ENCODE measurements at places on chromosomes 4 and X.

DNA sequence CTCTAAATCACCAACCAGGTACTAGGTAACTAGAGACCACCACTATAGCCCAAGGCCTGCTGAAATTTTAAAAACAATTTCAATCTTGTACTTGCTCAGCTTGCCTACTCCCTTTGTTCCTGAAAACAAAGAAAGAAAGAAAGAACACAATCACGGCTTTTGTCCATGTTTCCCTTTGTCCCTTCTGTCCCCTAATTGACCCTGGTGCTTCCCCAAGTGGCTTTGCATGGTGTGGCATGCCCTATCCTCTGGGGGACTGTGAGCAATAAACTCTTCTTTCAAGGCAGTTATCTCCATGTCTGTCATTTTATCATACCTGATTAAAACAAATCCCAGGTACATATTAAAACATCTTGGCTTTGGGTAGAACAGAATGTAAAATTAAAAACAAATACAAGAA is 94.8 kb downstream of the ARSJ start:
- no peak for DNase-seq

DNA sequence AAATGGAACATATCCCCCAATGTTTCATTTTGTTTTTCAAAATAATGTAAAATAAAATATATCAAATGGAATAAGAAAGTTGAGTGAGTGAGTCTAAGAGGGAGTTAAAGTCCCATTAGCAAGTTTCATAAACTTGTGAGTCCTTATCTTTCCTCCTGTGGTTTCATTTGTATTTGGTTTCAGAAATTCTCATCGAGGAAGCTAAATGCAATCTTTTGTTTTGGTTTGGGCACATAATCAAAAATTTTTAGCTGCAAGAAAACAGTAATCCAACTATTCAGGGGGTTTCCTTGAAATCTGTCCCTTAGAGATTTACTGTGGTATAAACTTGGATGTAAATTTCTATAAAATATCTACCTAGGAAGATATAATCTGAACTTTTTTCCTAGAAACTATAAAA is 124.2 kb downstream of the CAMK2D start:
- no peak for DNase-seq

- no peak for DNase-seq
Measured at GRCh38 chr4:6153874-6154273, 46.5 kb downstream of the JAKMIP1 start.

DNA sequence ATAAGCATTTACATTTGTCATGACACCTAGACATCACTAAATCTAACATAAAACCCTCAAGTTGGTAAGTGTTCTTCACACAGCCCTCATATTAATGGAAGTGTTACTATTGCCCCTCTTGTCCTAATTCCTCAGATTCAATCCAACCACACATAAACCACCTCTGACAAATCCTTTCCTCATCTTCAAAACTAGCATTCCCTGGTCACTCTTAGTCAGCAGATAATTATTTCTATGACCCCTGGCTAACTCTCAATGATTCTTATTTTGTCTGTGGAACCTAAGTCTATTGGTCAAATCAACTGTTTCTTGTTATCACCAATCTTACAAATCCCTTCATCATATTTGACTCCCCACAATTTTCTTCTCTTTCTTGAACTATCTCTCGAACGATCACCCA is 168.6 kb downstream of the PPP3CA start:
- no peak for DNase-seq

DNA sequence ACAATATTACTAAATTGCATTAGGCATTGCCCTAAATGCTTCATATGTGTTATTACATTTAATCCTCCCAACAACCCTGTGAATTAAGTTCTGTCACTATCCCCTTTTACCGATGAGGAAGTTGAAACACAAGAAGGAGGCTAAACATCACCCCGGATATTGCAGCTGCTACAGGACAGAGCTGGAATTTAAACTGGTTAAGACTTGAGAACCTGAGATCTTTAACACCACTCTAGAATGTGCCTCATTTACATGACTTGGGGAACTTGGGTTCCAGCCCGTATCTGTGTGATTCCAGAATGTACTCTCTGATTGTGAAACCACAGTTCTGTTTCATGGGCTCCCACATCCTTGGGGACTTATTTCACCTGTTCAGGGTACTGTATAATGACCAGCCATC is 165.1 kb upstream of the PPARGC1A start:
- DNase-seq = no peak

DNA sequence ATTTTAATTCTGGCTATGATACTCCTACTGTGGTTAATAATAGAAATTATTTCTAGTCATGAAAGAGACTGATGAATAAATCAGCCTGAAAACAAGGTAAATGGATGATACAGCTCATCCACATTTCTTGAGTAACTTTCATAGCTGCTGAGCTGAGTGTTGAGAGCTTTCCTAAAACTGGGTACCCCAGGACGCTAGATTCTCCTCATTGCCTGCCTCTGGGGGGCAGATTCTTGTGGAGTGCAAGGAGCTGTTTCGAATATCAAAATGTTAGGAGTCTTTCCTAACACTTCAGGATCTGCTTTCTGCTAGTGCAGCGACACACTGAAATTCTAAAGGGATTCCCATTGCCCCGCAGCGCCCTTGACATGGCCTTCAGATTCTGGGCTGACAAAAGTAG is 2.1 kb downstream of the MND1 start:
- DNase-seq = no peak

DNA sequence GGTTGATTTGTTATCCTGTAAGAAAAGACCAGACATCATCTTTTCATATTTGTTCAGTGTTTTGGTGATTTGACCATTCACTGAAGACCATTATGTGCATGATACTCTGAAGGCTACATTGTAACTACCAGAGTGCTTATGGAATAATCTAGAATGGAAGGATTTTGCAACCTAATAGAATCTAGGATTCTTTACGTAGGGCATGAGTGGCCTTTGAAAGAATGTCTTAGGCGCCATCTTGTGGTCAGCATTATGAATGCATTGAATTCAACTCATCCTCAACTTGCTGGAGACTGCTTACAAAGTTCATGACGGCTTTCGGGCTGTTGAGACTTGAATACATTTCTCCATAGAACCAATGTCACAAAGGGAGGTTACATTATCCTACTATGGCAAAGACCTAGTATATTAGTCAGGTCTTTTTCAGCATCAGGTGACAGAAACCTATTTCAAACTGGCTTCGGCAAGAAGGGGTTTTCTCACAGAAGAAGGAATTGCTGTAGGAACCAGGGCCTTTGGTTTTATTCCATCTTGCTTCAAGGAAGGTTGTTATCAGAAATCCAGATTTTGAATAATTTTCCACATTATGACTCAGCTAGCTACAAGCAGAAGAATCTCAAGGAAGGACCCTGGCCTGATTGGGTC is 104.1 kb downstream of the GPAT3 start:
- DNase-seq = peak; percentile 68

GRCh38 chrX:19660604-19661255 is 145.4 kb upstream of the MAP3K15 start:
- DNase-seq = no peak

- no peak for DNase-seq
Measured at GRCh38 chr4:79915246-79915645, 157.8 kb downstream of the ANTXR2 start.

- DNase-seq = no peak
Measured at GRCh38 chrX:8897259-8897658, 96.1 kb upstream of the FAM9A start.

DNA sequence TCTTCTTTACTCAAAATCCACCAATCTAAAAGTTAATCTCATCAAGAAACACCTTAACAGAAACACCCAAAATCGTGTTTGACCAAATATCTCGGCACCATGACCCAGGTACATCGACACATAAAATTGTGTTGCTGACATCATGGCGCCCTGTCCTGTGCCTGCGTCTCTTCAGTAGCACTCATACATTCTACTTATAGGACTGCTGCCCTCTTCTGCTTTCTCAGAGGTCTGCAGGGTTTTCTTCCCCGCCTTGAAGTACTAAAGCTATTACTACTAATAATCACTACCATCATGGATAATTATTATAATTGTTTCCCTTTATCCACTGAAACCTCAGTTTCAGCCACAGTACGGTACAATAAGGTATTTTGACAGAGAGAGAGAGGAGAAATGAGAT is 1403.1 kb upstream of the TENM3 start:
- no peak for DNase-seq

DNA sequence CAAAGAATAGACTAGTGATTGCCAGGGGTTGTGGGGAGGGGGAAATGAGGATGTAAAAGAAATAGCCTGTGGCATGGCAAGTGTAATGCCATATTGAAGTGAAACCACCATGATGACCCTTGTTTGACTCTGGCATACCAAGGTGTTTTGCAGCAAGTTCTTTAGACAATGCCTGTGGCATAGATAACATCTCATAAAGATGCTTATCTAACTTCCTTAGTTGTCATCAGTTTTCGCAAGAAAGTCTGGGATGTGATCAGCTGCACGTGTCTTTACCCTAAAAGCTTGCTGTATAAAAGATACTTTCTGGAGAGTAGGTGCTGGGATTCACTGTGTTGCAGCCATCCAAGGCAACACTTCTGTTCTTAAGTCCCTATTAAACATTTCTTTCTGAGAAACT is 176.1 kb upstream of the MAGEB16 start:
- DNase-seq = no peak

GRCh38 chr4:98260047-98260578 is 1.1 kb upstream of the RAP1GDS1 start:
- peak; percentile 46 for DNase-seq

GRCh38 chrX:70049925-70050324 is at the start of gene AWAT2:
AWAT2 (minus strand) TSS chrX:70049938; CDS start chrX:70049932, 6 bp downstream.
- DNase-seq = no peak

DNA sequence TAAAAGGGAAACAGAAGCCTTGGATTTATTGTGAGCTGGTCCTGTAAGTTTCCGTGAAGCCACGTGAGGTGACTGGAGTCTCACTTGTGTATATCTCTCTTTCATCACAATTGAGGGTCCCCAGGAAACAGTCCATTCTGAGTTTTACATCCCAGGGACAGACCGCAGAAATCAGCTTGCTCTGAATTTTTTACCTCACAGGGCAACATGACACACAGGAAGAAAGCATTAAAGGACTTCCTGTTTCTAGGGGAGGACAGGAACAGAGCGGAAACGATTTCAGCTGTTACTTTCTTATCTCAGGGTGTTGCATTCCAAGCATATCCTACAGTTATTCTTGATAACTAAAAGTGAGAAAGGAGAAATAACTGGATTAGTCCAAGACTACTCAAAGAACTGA is 553.5 kb downstream of the TRAM1L1 start:
- no peak for DNase-seq

Measured in GM13977 (cell line).